Dorsolateral prefrontal cortex (tissue), 122 donors: ENCODE measurements at places on chromosomes 11 and 22. TPM values are rescaled to one million over a fixed set of nuclear protein-coding genes. Genes with fewer than 3 reads are reported as not detected.

The SMC1B gene
- total RNA-seq = not detected

DNA sequence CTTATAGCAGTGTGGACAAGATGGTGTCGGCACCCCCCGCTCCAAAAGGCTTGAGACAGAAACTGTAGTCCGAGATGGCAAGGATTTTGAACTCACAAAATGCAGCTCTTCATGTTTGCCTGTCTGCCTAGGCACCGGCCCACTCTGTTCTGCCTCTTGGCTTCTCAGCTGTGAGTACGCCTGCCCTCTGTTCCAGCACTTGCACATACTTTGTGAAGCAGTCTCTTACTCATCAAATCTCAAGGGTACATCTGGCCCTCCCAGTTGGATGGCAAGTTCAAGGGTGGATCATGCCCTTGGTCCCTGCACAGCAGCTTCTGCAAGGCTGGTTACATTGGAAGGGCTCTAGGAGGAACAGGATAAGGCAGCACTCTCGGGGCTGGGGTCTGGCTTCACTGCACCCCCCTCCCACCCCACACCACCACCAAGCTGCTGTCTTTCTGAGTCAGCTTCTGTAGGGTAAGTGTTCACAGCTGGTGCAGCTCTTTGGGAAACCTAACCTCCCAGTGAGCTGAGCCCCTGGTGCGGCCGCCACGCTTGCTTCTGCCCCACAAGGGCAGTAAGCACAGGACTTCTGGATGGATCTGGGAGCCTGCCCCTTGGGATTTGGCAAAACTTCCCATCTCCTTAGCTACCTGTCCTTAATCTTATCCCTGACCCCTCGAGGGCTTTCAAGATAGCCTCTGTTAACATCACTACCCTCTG, 37.2 kb downstream of the FAM83F start:
- DNase-seq = no peak

The TEX12 gene
- total RNA-seq = 1.0 TPM

GRCh38 chr11:70367071-70367470, 31.3 kb upstream of the CTTN start:
- DNase-seq = no peak

GRCh38 chr22:36765131-36765942, 10.6 kb downstream of the IFT27 start:
- DNase-seq = no peak

The APOL4 gene
- 0.39 TPM for total RNA-seq

DNA sequence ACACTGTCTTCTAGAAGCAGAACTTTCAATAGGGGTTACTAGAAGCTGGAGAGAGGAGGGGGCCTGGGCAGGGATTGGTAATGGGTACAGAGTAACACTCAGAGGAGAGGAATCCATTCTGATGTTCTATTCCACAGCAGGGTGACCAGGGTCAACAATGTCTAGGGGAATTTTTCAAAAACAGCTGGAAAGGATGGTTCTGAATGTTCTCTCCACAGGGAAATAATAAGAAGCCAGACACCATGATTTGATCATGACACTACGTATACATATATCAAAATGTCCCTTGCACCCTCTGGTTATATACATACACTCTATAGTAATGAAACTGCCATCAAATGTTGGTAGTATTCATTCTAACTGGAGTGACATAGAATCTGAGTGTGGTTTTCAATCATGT, 111.2 kb upstream of the TOP3B start:
- DNase-seq = no peak

The OR56A1 gene
- 0.06 TPM for total RNA-seq

- DNase-seq = no peak
These were observed 35.3 kb downstream of the IL18 start for GRCh38 chr11:112128483-112129121.
